NCI-H1417 treated with DMSO at 0.1 percent for 48 hours (cell line): ENCODE measurements at places on chromosomes 12 and 14.

DNA sequence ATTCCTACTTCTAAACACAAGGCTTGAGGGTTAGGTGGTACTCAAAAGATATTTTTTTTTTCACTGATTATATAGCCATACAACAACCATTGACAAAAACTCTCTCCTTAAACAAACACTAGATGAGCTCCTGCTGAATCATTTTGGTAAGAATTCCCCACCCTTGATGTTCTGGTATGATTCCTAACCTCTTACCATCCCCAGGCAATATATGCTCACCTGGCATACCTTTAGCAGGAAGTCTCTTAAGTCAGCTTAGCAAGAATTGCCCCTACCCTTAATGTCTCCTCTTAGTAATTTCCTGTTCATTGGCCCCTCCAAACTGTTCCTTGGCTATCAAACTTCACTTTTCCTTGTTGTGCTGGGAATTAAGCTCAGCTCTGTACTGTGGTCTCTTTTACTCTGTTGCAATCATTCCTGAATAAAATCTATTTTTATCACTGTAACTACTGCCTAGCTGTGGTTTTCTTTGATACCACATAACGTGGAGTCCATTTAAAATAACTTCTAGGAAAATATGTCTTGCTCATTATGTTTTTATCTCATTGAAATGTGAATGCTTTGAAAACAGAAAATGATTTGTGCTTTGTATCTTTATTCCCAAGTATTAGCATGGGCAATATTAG, 712.6 kb downstream of the SLC16A7 start:
- DNase-seq, result no peak

GRCh38 chr12:58176296-58176869, 235.0 kb downstream of the ATP23 start:
- DNase-seq, result no peak

GRCh38 chr12:62697893-62698292, 231.3 kb downstream of the MON2 start:
- no peak for DNase-seq

DNA sequence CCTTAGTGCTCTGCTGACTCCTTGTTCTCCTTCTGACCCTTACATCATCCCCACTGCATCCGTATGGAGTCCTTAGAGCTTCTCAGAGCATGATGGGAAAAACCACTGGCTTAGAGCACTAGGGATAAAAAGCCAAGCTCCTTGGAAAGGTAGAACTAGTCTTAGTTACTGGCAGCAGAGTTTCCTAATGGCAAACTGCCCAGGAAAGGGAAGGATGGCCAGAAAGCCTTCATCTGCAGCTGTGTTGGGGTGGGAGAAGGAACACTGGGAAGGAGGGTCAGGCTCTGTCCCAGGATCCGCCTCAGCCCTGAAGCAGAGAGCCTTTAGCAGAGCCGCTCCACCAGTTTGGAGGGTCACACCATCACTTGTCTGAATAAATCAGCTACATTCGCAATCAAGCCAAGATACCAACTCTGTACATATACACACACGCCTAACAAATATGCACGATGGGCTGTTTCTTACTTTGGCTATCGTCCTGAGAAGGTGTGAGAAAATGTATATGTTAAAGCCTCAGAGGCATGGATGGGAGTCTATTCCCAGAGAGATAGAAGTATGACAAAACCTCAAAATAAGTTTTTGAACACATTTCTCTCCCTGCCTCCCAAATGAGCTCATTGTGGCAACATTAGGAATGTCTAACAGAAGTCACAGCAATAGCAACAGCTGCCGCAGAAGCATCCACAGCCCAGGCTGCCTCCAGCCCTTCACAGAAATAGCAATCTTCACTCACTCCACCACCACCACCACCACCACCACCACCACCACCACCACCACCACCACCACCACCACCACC, 18.6 kb upstream of the GALNT8 start:
- DNase-seq, result no peak

GRCh38 chr14:95057851-95058250, 99.5 kb downstream of the DICER1 start:
- DNase-seq, result no peak

- no peak for DNase-seq
These were observed 652.9 kb upstream of the FLRT2 start for GRCh38 chr14:84877061-84877460.

DNA sequence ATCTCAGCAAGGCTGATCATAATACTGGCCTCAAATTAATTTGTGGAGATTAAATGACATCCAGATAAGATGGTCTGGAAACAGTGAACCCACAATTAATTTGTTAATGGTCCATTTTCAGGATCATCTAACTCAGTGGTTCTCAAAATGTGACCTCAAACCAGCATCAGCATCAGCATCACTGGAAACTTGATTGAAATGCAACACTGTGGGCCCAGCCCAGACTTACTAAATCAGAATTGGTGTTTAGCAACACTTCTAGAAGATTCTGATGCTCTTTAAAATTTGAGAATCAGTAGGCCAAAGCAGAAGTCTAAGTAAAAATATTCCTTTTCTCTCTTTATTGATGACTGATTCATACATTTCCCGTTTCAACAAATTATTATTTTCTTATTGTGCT, 10.7 kb upstream of the KRT82 start:
- DNase-seq, result no peak

DNA sequence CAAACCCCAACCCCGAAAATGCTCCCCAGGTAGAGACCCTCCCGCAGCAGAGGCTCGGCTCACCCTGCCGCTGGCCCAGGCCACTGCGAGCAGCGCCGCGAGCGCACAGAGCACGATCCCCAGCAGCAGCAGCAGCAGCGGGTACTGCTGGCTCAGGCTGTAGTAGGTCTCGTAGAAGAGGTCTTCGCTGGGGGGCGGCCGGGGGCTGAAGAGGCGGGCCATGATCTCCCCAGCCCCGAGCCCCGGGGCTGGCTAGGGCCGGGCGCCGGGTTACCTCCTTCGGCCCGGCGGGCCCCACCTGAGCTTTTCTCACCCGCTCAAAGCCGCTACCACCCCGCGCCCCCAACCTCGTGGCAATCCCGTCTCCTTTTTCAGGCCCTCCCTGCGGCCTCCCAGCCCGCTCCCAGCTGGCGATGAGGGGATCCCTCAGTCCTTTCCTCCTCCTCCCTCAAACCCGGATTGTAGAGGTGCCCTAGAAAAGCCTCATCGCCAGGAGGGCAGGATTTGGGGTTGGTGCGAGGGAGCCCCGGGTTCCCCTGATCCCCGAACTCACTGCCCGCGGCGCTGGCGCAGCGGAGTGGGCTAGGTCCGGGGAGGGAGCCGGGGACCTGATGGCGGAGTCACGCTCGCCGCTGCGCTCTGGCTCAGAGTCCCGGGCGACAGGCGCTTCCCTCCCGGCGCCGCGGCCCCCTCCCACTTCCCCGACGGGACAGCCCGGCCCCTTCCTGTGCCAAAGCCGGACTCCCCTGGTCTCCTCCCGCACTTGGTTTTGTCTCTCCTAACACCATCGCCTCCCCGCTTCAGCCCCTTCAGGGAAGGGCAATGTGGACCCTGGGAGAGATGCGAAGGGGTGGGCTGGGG, at the start of gene ADCY4:
Gene ADCY4 (minus strand): TSS at position 641 of the 861 bp plus-strand sequence. CDS start 419 bp downstream, at position 222.
- DNase-seq, result no peak

DNA sequence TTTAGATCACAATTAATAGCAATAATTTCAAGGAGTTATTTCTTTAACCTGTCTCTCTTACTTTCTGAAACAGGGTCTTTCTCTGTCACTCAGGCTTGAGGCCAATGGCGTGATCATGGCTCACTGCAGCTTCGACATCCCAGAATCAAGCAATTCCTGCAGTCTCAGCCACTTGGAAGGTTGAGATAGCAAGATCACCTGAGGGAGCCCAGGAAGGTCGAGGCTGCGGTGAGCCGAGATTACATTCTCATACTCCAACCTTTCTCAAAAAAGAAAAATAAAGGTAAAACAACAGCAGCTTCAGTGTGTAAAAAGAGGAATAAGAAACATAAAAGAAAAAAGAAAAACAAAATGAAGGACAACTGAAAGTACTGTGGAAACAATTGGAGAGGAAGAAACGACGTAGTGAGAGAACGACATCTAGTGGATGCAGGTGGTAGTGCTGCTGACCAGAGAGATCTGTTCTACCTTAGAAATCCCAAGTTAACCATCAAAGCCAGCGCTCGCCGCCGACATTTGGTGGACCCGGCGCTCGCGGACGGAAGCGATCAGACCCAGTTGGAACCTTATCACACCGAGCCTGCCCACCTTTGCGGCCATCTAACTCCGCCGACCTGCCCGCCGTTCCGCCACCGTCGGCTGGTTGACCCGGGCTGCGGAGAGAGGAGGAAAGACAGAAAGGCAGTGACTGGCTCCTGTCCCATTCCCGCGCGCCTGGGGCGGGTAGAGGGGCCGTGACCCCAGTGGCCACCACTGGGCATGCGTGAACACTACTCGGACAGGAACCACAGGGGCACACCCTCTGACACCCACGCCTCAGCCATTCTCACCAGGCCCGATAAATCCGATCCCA, 196.1 kb downstream of the ALG10 start:
- peak; percentile 61 for DNase-seq

DNA sequence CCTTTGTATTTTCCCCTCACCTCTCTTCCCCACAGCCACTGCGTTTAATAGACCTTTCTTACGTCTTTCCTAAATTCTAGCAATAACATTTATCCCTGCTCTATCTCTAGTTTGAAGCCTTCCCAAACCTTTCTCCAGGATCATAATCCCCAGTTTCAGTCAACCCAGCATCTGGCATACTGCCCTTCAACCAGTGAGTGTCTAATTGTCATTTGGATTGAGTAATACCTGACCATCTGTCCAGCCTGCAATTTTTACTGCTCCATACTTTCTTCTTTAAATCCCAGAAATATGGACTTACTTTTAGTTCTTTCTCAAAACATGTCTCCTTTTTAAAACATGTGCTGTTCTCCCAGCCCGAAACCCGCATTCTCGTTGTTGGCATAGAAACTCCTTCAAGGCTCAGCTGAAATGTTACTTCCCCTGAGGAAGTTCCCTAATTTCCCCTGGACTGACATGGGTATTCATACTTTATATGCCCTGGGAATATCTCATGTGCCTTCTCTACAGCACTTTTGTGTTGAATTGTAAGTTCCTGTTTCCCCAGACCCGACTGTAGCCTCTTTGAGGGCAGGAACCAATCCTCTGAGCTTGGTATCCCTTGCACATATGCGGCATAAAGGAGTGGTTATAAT, 65.1 kb upstream of the ETV6 start:
- DNase-seq, result no peak

- peak; percentile 24 for DNase-seq
These were observed 5.2 kb upstream of the RIMKLB start for GRCh38 chr12:8692573-8692972.

- no peak for DNase-seq
These were observed 645.2 kb downstream of the VRK1 start for GRCh38 chr14:97442363-97442762.

DNA sequence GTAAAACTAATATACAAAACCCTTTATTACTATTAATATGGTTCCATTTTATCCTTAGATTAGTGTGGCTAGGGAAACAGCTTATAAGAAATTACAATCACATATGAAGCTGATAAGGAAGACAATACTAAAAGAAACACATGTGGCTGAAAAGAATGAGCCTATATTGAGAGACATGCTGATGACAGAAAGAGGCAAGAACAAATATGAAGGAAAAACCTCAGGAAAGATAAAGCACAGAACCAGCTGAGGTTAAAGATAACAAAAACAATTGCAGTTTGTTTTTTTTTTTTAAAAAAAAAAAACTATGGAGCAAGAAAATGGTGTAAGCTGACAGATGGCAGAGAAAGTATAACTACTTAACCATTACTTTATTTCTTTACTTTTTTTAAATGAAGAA, 69.2 kb upstream of the OSBPL8 start:
- DNase-seq, result no peak

- no peak for DNase-seq
These were observed 28.1 kb upstream of the GPR68 start for GRCh38 chr14:91272341-91273272.

DNA sequence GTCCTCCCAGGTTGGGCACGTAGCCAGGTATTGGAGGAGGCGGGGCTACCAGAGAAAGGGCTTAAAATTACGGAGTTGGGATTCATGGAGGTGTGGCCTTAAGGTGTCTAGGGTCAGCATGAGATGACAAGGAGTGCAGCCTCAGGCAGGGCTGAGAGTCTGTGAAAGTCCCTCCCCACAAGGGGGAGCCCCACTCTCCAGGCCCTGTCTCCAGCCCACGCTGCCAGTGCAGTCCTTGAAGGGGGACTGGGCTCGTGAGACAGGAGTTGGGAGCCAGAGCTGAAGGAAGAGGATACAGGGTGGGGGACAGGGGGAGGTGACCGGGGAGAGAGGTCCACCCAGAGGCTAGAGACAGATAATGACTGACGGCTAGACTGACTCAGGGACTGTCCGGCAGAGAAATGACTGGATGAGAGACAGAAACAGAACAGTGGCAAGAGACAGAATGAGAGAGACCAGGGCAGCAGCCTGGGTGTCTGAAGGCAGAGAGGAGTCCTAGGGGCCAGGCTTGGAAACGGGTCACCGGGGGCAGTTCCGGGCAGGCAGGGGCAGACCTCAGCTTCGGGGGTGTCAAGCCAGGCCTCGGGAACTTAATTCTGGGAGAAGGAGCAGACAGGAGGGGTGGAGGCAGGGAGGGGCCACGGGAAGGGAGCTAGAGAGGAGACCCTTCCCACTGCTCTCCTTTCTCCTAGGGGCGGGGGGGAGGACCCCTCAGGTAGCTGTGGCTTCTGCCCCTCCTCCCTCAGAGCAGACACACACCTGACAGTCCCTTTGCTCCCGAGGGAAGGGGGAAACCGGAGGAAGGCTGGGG, 970 bp downstream of the CDH24 start:
- no peak for DNase-seq

DNA sequence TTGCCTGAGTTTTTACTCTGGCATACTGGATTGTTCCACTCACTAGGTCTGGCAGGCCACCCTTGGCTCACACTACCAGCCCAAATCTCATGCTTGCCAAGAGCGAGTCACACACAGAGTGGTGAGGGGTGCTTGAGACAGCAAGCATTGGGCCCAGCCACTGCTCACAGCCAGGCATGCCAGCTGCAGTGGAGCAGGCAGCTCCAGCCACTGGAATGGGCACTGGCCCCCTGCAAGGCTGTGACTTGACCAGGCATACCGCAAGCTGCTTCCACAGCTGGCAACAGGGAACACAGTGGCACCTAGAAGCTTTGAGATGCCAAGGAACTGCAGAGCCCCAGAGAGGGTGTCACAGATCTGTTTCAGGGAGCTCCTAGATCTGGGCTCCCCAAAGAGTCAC, 488.5 kb downstream of the LRFN5 start:
- DNase-seq, result no peak

DNA sequence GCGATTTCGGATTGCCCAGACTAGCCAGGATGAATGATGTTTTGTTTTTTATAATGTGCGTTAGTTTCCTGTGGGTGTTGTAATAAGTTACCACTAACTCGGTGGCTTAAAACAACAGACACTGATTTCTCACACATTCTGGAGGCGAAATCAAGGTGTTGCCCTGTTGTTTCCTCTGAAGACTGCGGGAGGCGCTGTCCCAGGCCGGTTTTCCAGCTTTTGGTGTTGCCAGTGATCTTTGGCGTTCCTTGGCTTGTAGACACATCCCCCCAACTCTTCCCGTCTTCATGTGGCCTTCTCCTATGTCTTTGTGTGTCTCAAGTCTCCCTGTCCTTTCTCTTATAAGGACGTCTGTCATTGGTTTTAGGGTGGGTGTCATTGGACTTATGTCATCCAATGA, 267.7 kb downstream of the AACS start:
- DNase-seq, result no peak

- DNase-seq, result no peak
These were observed 64.3 kb upstream of the DIO3 start for GRCh38 chr14:101496776-101497683.
